ENCODE measurements at places on chromosomes 3 and 15.
A peak's percentile ranks its signal among the peaks of the same experiment; 100 is the strongest.

- DNase-seq: no peak
Measured at GRCh38 chr15:72907733-72908132, 124.2 kb upstream of the ADPGK start.

- no peak for DNase-seq
Measured at GRCh38 chr15:98123297-98123696, 162.8 kb downstream of the ARRDC4 start.

- DNase-seq: peak; percentile 32
Measured at GRCh38 chr15:62165104-62165792, at the start of gene C2CD4B. TSS of gene C2CD4B (minus strand) at chr15:62165285. CDS start at chr15:62164984, 301 bp downstream.

DNA sequence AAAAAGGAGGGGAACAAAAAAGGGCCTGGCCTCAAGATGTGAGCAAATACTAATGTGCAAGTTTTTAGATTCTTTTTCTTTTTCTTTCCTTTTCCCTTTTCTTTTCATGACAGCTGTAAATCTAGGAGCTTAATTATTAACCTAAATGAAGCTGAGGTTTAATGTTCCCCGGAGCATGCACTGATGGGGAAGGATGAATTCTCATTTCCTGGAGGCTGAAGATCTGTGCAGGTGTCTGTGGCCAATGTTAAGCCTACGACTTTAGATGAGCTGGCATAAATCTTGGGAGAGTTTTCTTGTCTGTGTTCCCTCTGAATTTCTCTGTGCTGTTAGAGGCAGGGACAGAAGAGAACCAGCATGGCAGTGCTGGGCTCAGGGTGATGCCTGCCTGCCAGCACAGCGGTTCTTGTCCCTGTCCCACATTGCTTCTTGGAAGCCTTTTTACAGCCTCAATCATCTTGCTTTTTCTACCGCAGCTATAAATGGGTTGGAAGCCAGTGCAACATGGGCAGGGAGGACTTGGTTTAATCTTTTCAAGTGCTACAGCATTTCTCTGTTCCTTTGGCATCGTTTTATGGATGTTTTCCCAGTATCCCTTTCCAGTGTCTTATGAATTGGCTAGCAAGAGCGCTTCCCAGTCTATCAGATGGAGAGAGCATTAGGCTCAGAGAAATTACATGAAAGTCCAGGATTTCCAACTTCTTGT lies 119.1 kb downstream of the ATG7 start:
- no peak for DNase-seq

GRCh38 chr15:48695088-48695826 lies 49.7 kb upstream of the FBN1 start:
- DNase-seq: no peak

DNA sequence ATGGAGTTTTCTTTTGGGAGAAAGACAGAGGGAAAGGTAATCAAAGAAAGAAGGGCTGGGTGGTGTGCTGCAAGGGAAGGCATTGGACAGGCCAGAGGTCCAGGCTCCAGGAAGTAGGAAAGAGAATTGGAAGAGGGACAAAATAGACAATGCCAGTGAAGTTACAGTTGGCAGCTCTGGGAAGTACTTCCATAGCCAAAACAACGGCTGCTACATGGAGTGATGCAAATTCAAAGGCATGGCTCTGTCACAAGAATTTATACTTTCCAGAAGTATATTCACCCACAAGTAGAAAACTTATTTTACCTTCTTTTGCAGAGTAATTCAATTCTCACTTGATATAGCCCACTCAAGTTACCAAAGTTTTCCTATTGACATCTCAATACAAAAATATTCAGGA lies 191.5 kb downstream of the TNIK start:
- DNase-seq: no peak

DNA sequence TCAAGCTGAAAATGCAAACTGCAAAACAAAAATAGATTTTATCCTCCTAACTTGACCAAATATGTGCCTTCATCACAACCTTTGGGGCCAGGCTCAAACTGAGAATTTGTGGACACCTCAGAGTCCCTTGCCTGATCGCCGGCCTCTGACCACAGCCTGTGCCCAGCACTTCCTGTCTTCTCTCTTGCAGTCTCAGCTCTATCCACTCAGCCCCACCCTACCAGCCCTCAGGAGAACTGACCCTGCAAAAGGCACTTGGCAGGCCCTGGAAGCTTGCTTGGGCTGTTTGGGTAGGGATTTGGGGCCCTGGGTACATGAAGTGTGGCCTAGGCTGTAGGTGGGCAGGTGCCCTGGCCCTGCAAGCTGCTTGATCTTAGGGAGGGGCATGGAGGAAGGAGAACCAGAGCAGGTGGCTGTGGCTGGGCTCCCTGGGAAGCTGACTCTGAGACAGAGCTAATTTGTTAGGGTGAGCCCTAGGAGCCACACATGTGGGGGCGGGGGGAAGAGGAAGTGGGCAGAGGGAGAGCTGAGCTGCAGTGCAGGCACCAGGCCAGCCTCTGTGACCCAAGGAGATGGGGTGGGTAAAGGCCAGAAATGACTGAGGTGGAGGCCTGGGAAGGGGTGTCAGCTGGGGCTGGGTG lies 8.6 kb downstream of the CLEC3B start:
- no peak for DNase-seq

DNA sequence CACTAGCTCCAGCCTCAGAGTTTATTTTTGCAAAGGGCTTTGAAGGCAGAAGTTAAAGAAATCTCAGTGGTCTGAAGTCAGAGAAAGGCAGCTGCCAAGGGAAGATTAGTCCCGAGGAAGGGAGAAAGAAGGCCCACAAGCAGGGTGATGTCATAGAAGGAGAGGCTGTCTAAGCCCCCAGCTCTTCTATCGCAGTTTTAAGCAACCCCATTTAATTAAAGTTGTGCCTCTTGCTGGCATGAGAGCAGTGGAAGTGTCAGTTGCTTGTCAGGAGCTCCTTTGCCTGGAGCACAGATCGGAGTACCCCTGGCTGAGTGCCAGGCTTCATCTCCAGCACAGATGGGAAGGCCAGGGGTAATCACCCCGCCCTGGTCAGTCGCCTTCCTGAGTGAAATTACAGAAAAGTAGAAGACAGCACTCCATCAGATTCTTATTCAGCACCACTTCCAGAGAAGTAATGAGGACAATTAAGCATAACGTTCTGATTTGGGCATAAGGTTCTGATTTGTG lies 530.7 kb downstream of the EPHB1 start:
- DNase-seq: no peak

- no peak for DNase-seq
Measured at GRCh38 chr3:197734667-197735318, 1.9 kb downstream of the RUBCN start.

- DNase-seq: no peak
Measured at GRCh38 chr15:63752075-63752684, 81.6 kb downstream of the HERC1 start.

GRCh38 chr3:72505539-72506405 lies 342.5 kb downstream of the SHQ1 start:
- DNase-seq: no peak

- no peak for DNase-seq
Measured at GRCh38 chr3:149541091-149541491, 66.6 kb downstream of the TM4SF4 start.

GRCh38 chr15:29686445-29687203 lies 135.6 kb downstream of the TJP1 start:
- no peak for DNase-seq

DNA sequence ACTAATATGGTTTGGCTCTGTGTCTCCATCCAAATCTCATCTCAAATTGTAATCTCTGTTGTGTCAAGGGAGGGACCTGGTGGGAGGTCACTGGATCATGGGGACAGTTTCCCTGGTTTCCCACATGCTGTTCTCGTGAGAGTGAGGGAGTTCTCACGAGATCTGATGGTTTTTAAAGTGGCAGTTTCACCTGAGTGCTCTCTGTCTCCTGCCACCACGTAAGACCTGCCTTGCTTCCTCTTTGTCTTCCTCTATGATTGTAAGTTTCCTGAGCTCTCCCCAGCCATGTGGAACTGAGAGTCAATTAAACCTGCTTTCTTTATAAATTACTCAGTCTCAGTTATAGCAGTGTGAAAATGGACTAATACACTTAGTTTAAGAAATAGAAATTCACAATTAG lies 228.9 kb downstream of the CD47 start:
- no peak for DNase-seq

- DNase-seq: no peak
Measured at GRCh38 chr3:36677331-36678007, 86.9 kb downstream of the DCLK3 start.

GRCh38 chr15:73996267-73996666 lies 1.8 kb downstream of the PML start:
- no peak for DNase-seq

DNA sequence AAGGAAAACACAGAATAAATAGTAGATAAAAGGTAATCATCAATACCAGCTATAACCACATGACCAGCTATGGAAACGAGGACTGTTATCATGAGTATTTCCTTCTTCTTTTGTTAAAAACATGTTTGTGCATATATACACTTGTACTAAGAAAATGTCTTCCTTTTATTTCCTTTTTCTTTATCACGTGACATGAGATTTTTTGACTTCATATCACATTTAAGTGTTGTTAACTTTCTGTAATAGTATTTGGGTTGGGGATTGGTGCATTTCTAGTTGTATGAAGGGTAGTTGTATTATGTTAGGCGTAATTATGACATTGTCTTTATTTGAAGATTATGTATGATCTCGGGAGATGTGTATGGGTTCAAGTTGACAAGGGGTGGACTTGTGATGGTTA lies 278.5 kb upstream of the ZNF385D start:
- DNase-seq: no peak

DNA sequence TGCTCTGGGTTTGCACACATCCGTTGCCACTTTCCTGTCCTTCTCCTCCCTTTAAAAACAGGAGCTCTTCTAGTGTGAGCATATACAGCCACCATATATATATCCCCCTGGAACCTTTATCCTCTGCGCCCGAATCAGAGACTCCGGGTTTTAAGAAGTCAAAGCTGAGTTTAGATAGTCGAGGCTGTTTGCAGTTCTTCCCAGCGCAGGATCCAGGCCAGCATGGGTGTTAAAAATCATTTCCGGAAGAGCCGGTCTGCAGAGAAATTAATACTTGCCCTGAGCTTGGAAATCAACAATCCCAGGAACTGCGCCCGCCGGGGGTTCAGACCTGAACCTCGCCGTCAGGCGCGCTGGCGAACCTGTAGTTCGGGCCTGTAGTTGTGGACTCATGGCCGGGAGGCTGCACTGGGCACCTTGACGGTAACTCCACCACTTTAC lies 2.3 kb downstream of the SHOX2 start:
- no peak for DNase-seq

DNA sequence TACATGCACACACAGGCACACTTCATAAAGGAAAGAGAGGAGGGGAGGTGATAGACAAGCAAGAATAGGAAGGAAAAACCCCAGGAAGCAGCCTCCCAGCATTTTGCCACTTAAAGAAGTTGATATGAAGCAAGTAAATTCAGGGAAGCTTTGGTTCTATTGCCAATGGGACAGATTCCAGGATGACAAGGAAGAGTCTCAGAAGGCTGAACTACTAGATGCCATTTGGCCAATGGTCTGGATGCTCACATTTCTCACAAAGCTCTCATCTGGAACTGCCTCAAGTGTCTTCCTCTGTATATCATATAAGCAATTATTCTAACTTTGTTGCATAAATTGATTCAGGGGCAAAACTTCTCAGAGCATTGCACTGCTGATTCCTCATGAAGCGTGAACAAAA lies 78.8 kb upstream of the STRIT1 start:
- no peak for DNase-seq

DNA sequence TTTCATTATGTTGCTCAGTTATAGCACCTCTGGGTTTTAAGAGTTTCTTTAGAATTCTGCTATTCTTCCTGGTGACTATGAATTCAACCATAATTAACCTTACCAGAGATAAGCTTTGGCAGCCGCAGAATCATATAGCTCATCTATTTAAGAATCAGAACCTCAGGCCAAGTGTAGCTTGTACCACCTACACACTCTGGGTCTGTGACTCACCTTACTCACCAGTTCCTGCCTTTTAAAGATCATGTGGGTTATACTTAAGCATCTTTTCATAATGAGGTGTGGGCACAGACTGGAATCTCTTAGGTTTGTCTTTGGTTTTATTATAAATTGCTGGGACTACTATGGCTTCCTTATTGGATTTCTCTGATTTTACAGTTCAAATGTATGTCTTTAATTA lies 21.9 kb downstream of the CDV3 start:
- no peak for DNase-seq

GRCh38 chr15:76059320-76060117 lies at the start of gene TMEM266:
TSS of gene TMEM266 (plus strand) at chr15:76059985. CDS start at chr15:76134264, 74,279 bp downstream.
- no peak for DNase-seq

DNA sequence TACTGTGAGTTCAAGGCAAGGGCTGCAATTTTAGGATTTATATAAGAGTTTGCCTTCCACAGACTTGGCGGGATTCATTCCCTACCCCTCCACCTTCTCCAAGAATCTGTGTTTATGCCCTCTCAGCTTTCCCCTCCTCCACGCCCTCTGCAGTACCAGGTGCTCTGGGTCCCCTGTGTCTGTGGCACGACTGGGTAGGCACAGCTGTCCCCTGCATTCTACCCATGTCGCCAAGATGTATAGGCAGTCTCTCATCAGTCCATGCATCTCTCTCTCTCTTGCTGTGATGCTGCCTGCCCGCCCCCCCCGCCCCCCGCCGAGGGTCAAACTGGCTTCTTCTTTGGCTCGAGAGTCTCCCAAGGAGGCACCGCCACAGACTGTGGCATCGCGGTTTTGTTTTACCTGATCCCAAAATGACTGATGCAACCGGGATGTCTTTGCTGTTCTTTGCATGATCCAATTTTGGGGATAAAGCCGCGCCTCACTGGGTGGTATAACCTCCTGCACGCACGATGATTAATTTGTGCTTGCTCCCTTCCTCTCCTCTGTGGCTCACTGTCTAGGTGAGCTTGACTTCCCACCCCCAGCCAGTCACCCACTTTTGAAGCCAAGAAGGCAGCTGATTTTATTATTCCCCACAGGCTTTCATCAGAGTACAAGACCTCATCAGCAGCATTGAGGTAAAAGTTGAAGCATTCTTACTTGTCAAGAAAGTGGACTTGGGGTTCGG lies 43.7 kb downstream of the EFCAB12 start:
- DNase-seq: no peak

DNA sequence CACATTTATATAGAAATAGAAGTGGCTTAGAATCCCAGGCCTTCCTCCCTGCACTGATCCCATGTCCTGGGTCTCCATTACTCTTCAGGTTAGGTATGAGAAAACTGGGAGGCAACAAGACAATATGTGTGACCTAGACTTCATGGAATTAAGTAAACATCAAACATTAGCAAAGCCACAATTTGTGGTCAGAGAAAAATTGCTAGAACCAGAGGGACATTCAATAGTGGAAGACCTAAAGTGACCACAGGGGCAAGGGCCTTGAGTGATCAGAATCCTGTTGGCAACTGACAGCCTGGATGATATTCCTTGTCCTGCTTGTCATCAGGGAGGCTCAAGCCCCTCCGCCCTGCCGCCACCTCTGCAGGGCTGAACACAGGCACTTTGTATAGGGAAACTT lies 322.8 kb upstream of the CTNNB1 start:
- no peak for DNase-seq
